ACHN (cell line): ENCODE measurements at places on chromosomes 4 and X.

- DNase-seq: no peak
Measured at GRCh38 chr4:159384632-159385031, 281.8 kb downstream of the RAPGEF2 start.

DNA sequence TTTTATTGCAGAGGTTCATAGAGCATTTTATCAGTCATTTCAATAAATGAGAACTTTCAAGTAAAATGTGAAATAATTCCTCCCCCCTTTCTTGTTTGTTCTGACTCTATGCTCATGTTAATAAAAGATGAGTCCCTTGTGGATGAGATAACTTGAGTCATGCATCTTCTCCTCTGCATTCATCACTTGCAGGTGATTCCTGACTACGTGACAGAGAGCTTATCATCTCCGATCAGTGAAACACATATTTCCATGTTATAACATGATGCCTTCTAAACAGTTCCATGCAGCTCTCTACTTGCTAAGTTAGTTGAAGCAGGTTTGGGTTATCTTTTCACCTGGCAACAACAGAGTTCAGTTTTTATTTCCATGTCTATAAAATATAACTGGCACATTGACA, 160.1 kb upstream of the ANKRD50 start:
- DNase-seq: no peak

DNA sequence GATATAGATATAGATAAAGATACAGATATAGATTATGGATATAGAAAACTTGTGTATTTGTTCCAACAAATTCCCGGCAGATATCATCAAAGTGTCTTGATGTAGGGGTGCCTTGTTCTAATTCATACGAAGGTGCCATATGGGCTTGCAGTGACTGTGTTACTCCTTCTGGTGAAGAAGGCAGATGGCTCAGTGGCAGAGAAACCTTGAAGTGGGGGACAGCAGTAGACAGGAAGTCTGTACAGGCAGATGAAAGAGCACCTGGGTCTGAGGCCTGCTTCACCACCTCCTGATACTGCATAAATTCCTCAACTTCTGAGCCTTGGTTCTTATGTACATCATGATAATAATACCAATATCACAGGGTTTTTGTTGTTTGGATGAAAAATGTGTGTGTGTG, 179.5 kb upstream of the GATB start:
- DNase-seq: no peak

DNA sequence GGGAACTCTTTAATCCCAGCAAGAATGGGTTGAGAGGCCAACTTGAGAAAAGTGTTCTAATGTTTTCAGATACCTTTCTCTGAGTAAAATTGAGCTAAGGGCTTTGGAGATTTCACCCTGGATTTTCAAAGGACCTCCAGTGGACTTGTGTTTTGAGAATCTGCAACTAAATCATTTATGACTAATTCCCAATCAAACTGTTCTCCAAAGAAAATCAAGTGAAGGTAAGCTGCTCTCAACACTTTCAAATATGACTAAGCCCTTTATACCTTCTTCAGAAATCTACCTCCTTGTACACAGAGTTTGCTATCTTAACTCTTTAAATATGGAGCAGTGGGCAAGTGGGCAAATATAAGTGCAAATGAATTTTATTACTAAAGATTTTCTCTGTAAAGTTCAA, 392.9 kb downstream of the PDGFC start:
- no peak for DNase-seq

DNA sequence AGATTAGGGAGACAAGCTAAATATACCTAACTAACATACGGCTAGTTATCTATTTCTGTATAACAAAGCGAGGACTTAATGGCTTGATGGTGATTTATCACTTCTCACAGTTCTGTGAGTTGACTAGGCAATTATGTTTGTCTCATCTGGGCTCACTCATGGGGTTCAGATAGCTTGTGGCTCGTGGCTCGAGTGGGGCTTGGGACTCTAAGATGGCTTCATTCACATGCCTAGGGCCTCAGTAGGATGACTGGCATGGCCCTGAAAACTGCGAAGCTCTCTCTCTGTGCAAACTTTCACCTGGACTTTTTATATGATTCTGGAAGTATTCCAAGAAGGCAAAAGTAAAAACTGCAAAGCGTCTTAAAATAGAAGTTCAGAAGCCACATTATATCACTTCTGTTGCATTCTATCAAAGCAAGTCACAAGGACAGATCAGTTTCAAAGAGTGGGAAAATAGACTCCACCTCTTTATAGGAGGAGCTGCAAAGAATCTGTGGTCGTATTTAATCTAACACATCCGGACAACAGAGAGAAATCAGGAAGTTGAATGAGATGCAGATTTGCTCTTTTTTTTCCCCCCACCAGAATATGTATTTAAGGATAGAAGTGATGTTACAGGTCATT, 491.2 kb downstream of the INPP4B start:
- DNase-seq: no peak

DNA sequence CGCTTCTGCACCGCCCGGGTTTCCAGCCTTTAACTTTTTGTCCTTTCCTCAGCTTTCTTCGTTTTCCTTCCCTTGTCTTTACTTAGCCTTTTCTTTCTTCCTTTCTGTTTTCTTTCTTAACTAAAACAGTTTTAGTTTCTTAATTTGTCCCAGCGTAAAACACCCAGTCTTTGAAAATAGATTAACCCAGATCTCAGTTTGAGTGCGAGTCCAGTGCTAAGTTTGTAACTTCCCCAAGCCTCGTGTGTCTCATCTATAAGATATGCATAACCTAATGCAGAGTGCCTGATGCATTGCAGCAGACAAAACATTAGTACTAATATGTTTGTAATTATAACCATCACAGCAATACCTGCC, 460 bp upstream of the GEMIN8 start:
- DNase-seq: peak; percentile 16

DNA sequence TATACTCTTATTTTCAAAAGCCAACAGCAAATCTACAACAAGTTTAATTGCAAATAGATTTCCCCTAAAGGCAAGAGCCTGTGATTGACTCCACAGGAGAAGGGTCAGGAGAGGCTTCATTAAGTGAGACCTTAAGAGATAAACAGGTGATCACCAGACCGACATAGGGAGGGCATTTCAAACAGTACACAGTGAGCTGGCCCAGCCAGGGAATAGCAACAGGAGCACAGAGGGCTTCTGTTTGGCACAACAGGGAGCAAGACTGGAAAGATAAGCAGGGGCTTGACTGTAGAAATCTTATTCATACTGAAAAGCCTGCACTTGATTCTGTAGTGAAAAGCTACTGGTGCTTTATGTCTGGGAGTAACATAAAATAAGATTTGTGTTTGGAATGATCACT, 3.9 kb downstream of the RUFY3 start:
- DNase-seq: no peak

GRCh38 chr4:87967193-87967592, 8.3 kb upstream of the SPP1 start:
- DNase-seq: no peak

DNA sequence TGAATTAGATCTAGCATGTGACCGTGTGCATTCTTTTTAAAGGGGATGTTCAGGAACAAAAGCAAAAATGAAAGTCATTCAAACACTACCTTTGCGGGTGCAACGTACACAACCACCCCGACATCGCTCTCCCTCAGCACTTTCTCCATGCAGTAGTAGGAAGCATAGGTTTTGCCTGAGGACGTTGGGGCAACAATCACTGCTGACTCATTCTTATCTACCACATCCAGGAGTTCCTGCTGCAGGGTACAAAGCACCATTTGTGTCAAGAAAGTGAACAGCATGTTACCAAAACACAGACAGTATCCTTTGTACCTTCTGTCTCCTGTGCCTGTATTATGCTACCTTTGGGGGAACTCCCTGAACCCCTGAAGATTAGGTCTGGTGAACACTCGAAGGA, 58.6 kb downstream of the DDX60L start:
- no peak for DNase-seq

DNA sequence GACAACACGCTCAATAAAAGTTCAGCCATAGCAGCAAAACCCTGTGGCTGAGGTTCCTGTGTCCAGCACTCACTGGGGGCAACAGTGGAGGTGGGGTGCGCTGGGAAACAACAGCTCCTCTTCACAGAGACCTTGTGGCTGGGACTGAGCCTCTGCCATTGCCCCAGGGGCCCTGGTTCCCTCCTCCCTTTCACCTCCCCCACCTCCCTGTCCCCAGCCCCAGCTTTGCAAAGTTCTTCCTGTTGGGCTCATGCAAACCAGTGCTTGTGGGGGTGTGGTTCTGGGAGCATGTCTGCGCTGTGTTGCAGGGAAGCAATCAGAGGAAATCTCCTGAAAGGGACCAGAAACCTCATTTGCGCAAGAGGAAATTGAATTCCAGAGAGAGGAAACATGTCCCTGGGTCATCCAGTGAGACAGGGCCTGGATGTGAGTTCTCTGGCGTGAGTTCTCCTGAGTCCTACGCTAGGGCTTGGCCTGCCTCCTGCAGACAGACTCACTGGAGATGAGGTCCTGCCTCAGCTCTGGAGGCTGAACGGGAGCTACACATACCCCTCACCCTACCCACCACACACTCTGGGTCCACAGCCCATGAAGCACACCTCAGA, 7.4 kb downstream of the FATE1 start:
- no peak for DNase-seq

DNA sequence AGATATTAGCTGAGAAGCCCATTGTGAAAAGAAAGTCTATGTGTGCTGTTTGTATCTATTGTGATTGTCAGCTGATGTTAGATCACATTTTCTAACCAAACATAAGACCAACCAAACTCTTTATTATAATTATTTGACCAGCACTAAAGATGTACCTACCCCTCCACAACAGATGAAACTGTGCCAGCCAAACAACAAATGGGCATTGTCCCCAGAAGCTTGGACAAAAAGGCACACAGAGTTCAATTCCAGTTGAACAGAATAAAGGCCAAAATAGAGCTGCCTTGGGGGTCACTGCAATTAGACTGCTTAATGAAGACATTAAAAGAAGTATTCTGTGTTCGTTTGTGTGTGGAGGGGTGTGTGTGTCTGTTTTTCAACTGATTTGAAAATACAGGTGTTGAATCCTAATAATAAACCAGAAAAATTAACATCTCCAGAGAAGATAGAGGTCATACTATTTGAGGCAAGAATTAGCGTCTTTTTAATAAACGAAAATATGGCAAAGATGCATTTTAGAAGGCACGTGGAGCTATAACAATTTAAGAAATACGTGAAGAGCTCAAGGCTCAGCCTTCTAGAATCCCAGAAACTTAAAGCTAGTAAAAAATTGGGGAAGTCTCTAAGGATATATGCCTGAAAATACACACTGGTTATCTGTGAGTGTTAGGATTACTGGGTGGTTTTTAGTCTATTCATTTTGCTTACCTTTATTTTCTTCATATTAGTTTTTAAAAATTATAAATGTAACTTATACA, 2.2 kb downstream of the SPP1 start:
- DNase-seq: no peak

- DNase-seq: no peak
Measured at GRCh38 chrX:25083661-25084060, 67.9 kb upstream of the ARX start.

- no peak for DNase-seq
Measured at GRCh38 chr4:183636923-183637322, 22.1 kb downstream of the RWDD4 start.

- no peak for DNase-seq
Measured at GRCh38 chrX:9282325-9282724, 182.5 kb upstream of the TBL1X start.

DNA sequence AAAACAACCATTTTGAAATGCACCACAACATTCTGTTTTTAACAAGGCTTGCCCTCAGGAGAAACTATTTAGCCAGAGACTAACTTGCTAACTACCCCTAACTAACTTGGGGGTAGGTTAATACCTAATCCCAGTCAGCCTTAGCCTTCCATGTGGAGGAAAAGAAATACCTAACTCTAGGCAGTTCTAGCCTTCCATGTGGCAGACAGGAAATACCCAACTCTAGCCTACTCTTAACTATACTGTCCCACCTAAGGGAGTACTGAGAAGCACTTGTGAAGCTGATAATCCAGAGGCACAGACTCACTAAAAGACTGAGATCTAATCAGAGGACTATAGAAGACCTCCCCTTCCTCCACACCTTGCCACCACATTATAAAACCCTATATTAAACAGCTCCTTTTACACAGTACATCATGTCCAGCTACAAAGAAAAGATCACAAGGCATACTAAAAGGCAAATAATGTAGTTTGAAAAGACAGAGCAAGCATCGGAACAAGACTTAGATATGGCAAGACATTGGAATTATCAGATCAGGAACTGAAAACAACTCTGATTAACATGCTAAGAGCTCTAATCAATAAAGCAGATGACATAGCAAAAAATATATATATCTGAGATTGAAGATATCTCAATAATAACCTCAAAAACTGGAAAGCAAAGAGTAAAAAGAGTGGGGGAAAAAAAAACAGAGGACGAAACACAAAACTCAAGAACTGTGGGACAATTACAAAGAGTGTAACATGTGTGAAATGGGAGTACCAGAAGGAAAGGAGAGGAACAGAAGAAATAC, 52.2 kb downstream of the FRYL start:
- DNase-seq: peak; percentile 37

- no peak for DNase-seq
Measured at GRCh38 chr4:165926307-165926706, 53.3 kb downstream of the TLL1 start.

GRCh38 chr4:122731676-122732075, 828 bp upstream of the BBS12 start:
- DNase-seq: no peak

- no peak for DNase-seq
Measured at GRCh38 chr4:178963446-178964045, 1521.3 kb upstream of the AGA start.

GRCh38 chr4:6172927-6173200, 27.5 kb downstream of the JAKMIP1 start:
- DNase-seq: no peak

DNA sequence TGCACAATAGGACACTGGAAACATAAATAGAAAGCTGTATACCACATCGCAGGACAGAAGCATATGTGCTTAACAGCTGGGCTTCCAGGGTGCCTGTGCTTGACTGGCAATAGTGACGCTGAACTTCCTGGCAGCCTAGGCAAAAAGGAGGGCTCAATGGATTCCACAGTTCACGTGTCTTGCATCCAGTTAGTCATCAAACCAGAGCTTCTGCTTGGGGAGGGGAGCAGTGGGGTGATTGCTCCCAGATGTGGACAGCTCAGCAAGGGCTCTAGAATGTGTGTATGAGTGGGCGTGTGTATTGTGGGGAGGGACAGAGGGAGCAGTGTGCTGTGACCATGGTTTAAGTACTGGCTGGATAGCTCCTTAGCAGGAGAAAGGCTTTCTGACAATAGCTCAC, 2.3 kb downstream of the PRRG3 start:
- no peak for DNase-seq
